ENCODE measurements at places on chromosomes 4 and X. TPM values are rescaled to one million over a fixed set of nuclear protein-coding genes. Genes with fewer than 3 reads are reported as not detected.

DNA sequence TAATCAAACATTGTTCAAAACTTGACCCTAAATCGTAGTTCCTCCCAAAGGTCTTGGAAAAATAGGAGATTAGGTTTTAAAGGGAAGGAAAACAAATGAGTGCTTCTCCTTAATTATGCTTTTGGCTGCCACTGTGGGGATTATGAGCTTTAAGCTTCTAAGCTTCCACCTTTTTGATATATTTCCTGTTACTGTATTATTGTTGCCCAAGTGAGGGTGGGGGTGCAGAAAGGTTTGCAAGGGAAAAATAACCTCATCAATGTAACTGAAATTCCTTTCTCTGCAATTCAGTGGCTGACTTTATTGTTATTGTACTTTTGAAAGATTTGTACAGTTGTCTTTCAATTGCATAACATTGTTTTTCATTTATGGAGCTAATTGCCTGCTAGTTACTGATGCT is 285.1 kb downstream of the FRMPD4 start:
- no peak for DNase-seq

- DNase-seq: no peak
These were observed 49.9 kb upstream of the SCRG1 start for GRCh38 chr4:173448608-173449379.

DNA sequence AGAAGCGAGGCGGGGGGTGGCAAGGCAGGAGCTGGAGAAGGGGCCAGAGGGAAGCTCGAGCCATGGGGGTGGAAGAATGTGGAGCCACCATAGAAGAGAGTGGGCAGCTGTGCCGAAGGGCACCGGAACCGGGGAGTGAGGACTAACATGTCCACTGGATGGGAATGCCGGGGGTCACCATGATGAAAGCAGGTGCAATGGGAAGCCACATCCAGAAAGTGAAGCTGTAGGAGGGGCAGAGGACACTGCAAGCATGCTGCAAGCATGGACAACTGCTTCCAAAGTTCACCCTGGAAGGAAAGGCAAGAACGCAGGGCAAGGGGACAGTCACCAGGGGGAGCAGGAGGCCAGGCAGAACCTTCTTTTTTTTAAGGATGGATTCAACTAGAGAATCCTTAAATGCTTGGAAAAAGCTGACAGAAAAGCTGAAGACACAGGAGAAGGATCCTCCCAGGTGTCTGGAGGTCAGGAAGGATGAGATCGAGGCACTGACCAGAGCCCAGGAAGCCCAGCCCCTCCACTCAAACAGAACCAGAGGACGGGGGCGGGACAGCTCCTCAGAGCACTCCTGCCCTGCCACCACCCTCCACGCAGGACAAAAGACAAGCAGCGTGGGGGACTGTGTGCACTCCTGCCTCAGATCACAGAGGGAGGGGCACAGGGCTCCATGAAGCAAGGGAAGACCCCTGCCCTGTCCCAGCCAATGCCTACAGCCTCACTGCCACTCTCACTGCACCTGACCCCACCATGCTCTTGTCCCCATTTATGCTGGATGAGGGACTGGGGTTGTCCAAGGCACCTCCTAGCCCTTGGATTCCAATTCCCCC is 169.2 kb downstream of the AFAP1 start:
- DNase-seq: no peak

GRCh38 chrX:24392709-24393108 is 32.3 kb downstream of the SUPT20HL1 start:
- DNase-seq: peak; percentile 63

DNA sequence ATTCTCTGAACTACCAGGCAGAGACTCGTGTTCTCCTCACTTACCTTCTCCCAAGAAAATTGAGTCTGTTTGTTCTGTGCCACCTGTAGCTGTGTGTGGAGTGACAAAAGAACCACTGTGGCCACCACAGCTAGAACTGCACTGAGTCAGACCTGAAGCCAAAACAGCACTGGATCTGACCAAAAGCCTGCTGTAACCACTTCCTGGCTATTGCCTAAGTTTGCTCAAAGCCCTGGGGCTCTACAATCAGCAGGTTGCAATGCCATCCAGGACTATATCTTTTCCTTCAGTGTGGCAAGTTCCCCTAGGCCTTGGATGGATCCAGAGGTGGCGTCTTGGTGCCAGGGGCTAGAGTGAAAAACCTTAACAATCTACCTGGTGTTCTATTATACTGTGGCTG is 449.1 kb downstream of the FAM133A start:
- no peak for DNase-seq

GRCh38 chrX:7215842-7216241 is 67.9 kb upstream of the PUDP start:
- DNase-seq: no peak

- DNase-seq: no peak
These were observed 129.1 kb downstream of the EGF start for GRCh38 chr4:110041735-110042134.

Gene NPY1R
- total RNA-seq: 0.62 TPM

Gene F8A1
- total RNA-seq: 29.6 TPM

Gene IL13RA2
- total RNA-seq: not detected
